ENCODE measurements at places on chromosomes 6 and 20.
A peak's percentile ranks its signal among the peaks of the same experiment; 100 is the strongest.

DNA sequence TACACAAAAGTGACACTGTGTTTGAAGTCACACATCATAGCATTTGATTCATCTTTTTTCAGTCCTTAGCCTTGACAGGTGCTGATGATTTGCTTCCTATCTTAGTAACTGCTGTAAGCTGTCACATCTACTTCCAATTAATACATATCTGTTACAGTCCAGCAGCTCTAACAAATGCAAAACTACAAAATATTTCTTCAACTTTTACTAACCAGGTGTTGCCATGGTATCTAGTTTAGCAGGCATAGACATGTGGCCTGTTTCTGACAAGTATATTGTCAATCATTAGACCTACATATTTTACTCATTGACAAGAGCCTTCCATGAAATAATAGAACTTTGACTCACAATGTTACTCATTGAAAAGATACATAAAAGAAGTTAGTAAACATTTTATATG, 1159.7 kb downstream of the GRIK2 start:
- DNase-seq: no peak

- DNase-seq: no peak
Measured at GRCh38 chr6:55046869-55047422, 127.4 kb upstream of the HCRTR2 start.

- peak; percentile 25 for DNase-seq
Measured at GRCh38 chr6:119426619-119427018, 77.1 kb upstream of the MAN1A1 start.

DNA sequence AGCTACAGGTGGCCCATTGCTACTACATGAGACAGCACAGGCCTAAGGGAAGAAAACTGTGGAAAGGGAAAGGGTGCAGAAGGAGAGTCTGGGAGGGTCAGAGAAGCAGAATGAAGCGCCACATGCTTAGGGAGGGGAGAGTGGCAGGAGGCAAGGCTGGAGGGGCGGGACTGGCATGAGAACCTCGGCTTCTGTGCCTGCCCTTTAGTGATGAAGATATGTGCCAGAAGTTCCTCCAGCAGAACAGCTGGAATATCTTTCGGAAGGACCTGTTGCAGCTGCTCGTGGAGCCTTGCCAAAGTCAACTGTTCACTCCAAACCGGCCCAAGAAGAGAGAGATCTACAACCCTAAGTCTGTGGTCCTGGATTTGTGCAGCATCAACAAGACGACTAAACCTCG, 61.8 kb downstream of the CNBD2 start:
- DNase-seq: no peak

DNA sequence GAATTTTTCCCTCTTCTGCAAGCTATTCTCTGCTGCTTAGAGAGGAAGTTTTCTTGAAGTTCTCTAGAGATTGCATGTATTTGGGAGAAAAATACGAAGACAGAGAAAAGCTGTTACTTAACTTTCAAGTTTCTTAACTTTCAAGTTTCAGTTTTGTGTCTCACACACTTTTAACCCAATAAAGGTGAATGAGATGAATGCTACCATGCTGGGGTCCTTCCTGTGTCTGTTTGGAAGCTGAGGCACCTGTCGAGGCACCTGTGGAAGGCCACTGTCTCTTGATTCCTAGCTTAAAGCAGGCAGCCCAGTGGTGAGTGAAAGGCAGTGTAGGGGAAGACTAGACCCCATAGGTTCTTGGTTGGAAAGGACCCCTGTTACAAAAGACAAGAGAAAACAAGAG, 372.8 kb upstream of the JARID2 start:
- DNase-seq: no peak

DNA sequence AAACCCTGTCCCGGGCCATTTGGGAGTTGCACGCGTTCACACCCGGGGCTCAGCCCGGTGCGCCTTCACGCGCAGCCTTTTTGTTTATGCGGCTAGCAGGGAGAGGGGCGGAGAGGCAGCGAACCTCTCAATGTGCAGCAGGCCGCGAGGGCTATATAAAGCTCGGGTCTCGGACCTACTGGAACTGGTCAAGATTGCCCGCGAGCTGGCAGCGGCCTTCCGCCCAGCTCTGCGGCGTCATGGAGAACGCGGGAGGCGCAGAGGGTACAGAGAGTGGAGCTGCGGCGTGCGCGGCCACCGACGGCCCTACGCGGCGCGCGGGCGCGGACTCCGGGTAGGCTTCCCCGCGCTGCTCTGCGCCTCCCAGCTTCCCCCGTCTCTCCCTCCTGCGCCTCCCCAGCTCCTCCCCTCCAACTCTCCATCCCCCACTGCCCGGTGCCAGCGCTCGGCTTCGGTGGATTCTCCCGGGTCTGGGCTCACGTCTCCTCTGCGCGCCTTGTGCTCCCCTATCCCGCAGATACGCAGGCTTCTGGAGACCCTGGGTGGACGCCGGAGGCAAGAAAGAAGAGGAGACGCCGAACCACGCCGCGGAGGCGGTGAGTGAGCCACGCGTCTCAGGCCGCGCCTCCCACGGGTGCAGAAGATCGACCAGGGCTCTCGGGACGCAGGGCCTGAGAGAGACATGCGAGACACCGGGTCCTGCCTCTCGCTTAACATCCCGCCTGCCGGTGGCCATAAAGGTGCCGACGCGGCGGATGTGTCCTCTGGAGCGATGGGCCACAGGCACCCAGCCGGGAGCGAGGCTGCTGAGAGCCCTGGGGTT, at the start of gene RIPPLY2:
TSS of gene RIPPLY2 (plus strand) at position 183 of the 823 bp plus-strand sequence. CDS start at position 240, 57 bp downstream.
- peak; percentile 24 for DNase-seq

DNA sequence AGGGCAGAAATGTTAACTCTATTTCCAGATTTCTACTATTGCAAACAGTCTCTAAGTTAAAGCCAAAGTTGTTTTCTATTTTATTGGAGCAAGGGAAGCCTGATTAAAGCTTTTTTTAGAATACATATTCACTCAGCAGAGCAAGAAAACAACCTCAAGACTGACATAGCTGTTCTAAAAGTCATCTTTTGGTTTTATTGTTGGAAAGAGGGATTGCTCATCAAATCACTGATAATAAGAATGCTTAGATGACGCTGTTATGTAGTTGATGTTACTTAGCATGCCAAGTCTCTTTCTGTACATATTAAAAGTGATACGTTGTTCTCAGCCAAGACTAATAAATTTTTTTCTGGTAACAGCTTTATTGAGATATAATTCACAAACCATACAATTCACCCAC, 172.6 kb upstream of the LAMA2 start:
- no peak for DNase-seq

DNA sequence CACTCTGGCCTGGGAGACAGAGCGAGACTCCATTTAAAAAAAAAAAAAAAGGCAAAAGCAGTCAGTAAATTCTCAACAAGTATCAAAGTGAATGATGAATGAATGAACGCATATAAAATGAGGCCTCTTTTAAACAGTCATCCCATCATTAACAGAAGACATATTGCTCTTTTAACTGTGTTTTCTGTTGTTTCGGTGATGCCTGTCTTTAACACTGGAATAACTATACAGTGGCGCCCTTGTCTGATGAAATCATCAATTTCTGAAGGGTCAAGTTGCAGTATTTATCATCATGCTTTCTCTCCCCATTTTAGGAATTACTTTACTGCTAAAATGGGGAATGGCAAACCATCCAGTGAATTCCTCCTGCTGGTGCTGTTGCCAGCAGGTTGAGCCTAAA, 45.7 kb upstream of the SNX9 start:
- no peak for DNase-seq

DNA sequence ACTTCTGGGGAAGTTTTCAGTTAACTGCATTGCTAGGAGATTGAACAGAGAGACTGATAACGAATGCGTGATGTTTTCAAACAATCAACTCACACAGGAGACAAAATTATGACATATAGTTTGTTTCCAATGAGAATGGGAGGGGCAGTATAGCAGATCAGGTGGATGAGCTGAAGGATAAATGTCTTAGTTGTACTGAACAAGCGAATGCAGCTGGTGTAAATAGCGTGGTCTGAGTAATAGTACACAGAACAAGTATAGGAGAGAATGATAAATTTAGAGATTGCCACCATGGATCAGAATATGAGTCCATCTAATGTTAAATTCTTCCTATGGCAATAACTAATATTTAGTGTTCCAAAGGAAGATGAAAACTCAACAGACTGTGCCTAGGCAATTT, 858.6 kb downstream of the EYS start:
- DNase-seq: no peak

GRCh38 chr6:129411092-129411491, 298.9 kb downstream of the ARHGAP18 start:
- DNase-seq: no peak

DNA sequence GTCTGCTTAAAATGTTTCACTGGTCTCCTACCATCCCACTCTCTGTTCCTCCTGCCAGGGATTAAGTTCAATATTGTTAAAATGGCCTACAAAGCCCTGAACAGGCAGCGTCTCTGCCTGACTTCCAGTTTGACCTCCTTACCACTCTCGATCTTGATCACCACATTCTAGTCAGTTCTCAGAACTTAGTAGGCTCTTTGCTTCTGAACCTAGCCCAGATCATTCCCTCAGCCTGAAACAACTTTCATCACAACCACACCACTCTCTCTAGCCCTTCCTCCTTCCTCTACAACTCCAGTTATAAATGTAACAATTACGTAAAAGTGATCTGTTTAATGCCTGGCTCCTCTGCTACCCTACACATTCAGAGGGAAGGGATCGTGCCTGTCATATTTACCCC, 53.3 kb downstream of the ATG5 start:
- no peak for DNase-seq

GRCh38 chr6:167706313-167707109, 120.2 kb upstream of the AFDN start:
- no peak for DNase-seq

DNA sequence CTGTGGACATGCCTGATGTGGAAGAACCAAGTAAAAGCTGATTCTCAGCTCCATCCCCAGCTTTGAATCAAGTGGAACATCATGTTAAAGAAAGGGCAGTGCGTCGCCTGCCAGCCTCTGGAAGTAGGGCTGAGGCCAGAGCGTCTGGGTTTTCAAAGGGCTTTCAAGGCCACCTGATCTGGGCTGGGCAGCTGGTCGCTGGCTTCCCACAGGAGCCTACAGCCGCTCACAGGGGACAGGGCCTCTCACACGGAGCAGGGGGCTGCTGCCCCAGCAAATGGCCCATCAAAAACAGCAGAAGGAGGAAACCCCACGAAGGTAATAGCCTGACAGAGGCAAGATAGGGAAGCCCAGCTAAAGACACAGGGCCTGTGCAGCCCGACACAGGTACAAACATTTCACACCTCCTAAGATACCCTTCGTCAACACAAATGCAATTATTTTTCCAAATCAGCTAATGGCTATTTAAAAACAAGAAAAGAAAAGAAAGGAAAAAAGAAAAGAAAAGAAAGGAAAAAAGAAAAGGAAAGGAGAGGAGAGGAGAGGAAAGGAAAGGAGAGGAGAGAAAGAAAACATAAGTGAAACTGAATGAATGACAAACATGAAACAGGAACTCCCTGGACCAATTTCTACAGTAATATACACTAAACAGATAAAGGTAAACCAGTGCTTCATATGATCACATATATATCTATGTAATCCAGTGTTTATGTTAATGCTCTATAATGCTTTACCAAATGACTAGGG, 24.8 kb downstream of the RRBP1 start:
- DNase-seq: no peak

DNA sequence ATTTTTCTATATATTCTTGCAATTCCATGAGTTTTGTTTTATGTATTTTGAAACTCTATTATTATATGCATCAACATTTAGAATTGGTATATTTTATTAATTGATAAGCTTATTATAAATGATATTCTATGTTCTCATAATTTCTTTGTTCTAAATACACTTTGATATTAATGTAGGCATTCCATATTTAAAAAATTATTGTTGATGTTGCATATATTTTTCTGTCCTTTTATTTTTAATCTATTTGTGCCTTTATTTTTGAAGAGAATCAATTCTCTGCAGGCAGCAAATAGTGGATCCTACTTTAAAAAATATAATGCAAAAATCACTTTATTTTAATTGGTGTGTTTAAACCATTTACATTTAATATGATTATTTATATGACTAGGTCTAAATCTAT, 29.6 kb downstream of the SIRPD start:
- DNase-seq: no peak

DNA sequence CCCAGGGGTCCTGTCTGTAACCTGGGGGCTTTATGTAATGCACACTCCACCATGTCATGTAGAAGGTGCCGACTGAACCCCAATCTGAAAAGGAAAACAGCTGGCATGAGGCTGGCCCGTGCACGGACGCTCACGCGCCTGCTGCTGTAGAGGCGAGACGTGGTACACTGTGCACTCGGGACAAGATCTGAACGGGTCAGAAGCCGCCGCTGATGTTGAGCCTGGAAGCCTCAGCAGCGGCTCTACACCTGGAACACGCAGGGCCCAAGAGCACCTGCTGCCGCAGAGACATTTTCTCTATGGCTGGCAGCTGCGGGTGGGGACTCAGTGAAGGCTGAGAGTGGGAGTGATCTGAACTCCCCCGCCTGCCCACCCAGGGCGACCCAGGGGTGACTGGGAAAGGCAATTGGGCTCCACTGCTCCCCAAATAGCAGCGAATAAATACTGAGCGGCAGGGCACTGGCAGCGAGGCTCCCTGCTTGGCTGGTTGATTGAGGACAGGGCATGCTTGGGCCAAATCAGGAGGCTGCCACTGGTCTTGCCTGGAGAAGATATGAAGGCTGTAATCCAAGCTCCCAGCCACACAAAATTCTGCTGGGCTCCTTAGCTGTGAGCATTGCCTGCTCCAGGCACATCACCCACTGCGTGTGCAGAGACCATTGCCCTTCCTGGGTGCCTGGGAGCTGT, 2.5 kb upstream of the OGFR start:
- no peak for DNase-seq
